ENCODE measurements at places on chromosomes 2 and 18.

- DNase-seq: no peak
Observed at GRCh38 chr18:27411911-27412310, 226.8 kb upstream of the CHST9 start.

GRCh38 chr2:98763209-98763951 is 32.4 kb upstream of the MGAT4A start:
- DNase-seq: no peak

DNA sequence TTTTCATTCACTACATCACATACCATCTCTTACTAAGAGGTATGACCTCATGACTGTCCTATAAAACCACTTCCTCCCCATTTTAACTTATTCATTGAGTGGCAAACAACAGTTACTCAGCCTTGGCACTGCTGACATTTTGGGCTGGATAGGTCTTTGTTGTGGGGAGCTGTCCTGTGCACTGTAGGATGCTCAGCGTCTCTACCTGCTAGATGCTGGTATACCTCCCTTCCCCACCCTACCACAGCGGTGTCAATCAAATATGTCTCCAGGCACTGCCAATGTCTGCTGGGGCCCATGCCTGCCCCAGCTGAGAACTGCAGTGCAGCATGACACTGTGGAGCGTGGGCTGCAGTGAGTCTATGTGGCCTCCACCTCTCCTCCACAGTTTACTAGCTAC is 76.3 kb upstream of the MGAT4A start:
- no peak for DNase-seq

- DNase-seq: no peak
Observed at GRCh38 chr2:127651971-127652550, 6.1 kb downstream of the GPR17 start.
